Hepatocyte (in vitro differentiated cells): ENCODE measurements at places on chromosomes 13 and 19. TPM values are rescaled to one million over a fixed set of nuclear protein-coding genes. Genes with fewer than 3 reads are reported as not detected.

The GPC6 gene
- total RNA-seq, result 80.9 and 92.8 TPM in 2 replicates

The KLK12 gene
- 0.80 TPM in 1 of 2 replicates, not detected in the other for total RNA-seq

The FGF14 gene
- 0.73 and 0.84 TPM in 2 replicates for total RNA-seq

The SYT5 gene
- 0.60 and 1.4 TPM in 2 replicates for total RNA-seq

The LRRC25 gene
- 0.16 TPM in 1 of 2 replicates, not detected in the other for total RNA-seq

The PLPP2 gene
- 9.9 TPM in 2 replicates for total RNA-seq

The DIS3 gene
- total RNA-seq, result 36.6 and 37.0 TPM in 2 replicates

The TPTE2 gene
- not detected in 2 replicates for total RNA-seq

The LILRA5 gene
- total RNA-seq, result not detected in 2 replicates

The OLFM2 gene
- total RNA-seq, result 33.1 and 36.8 TPM in 2 replicates

The OR4F17 gene
- not detected in 2 replicates for total RNA-seq

The ZNF230 gene
- total RNA-seq, result 4.4 and 5.9 TPM in 2 replicates

The NCR1 gene
- 0.44 TPM in 1 of 2 replicates, not detected in the other for total RNA-seq

The ERICH6B gene
- total RNA-seq, result not detected in 2 replicates

The JSRP1 gene
- 0.30 TPM in 1 of 2 replicates, not detected in the other for total RNA-seq

The TMEM221 gene
- 1.0 and 1.2 TPM in 2 replicates for total RNA-seq

The KLK3 gene
- not detected in 2 replicates for total RNA-seq

The PPM1N gene
- total RNA-seq, result 0.40 and 1.9 TPM in 2 replicates

The PTGER1 gene
- total RNA-seq, result 0.60 and 2.8 TPM in 2 replicates

The PSG2 gene
- not detected in 2 replicates for total RNA-seq

The DNAJB1 gene
- 104 and 112 TPM in 2 replicates for total RNA-seq

The MRPL4 gene
- total RNA-seq, result 40.1 and 43.7 TPM in 2 replicates

The FCHO1 gene
- total RNA-seq, result 2.1 and 2.2 TPM in 2 replicates

The RXFP2 gene
- total RNA-seq, result not detected in 2 replicates

The ANO8 gene
- total RNA-seq, result 4.6 and 7.3 TPM in 2 replicates

The MISP gene
- 35.7 and 43.7 TPM in 2 replicates for total RNA-seq

The TGFBR3L gene
- 0.52 TPM in 1 of 2 replicates, not detected in the other for total RNA-seq

The S1PR5 gene
- total RNA-seq, result 0.17 and 0.56 TPM in 2 replicates

The PGLYRP1 gene
- total RNA-seq, result not detected in 2 replicates

The ZNF723 gene
- not detected in 2 replicates for total RNA-seq

The ATXN8OS gene
- total RNA-seq, result 0.23 and 1.0 TPM in 2 replicates

The CRLF1 gene
- 8.6 and 13.9 TPM in 2 replicates for total RNA-seq

The DZIP1 gene
- 17.2 and 23.2 TPM in 2 replicates for total RNA-seq

The GRK1 gene
- total RNA-seq, result 0.16 and 0.17 TPM in 2 replicates

The HOOK2 gene
- total RNA-seq, result 44.3 and 70.5 TPM in 2 replicates

The SIGLEC11 gene
- 15.8 and 21.2 TPM in 2 replicates for total RNA-seq

The ZNF90 gene
- 8.7 TPM in 2 replicates for total RNA-seq

The SIGLECL1 gene
- not detected in 2 replicates for total RNA-seq

The LILRB3 gene
- total RNA-seq, result 0.24 TPM in 1 of 2 replicates, not detected in the other

The FXYD7 gene
- 0.27 TPM in 1 of 2 replicates, not detected in the other for total RNA-seq

The CCDC70 gene
- not detected in 2 replicates for total RNA-seq

The CRX gene
- not detected in 2 replicates for total RNA-seq

The C19orf38 gene
- 3.4 and 3.7 TPM in 2 replicates for total RNA-seq

The TINCR gene
- total RNA-seq, result 0.64 and 1.8 TPM in 2 replicates

The ZNF112 gene
- 6.7 and 8.8 TPM in 2 replicates for total RNA-seq

The ARHGEF1 gene
- total RNA-seq, result 22.1 and 29.7 TPM in 2 replicates

The SWSAP1 gene
- 2.2 and 3.1 TPM in 2 replicates for total RNA-seq

The ADM5 gene
- 0.12 and 0.50 TPM in 2 replicates for total RNA-seq

The TTYH1 gene
- total RNA-seq, result 7.0 and 7.1 TPM in 2 replicates

The MPND gene
- 11.2 and 16.6 TPM in 2 replicates for total RNA-seq

The ZNF724 gene
- total RNA-seq, result 6.5 and 11.2 TPM in 2 replicates

The ZNF573 gene
- total RNA-seq, result 5.0 and 8.1 TPM in 2 replicates

The PSG11 gene
- not detected in 2 replicates for total RNA-seq

The TMEM272 gene
- total RNA-seq, result 0.16 and 0.20 TPM in 2 replicates

The SIGLEC9 gene
- total RNA-seq, result 0.20 and 0.77 TPM in 2 replicates

The OR7D2 gene
- total RNA-seq, result 0.57 and 0.80 TPM in 2 replicates

The FBXL12 gene
- 28.1 and 33.1 TPM in 2 replicates for total RNA-seq

The KANK3 gene
- total RNA-seq, result 0.56 and 3.2 TPM in 2 replicates
